ENCODE measurements at places on chromosomes 7 and 10.
A peak's percentile ranks its signal among the peaks of the same experiment; 100 is the strongest.

GRCh38 chr10:114526126-114526503, 121.8 kb upstream of the AFAP1L2 start:
- DNase-seq: peak; percentile 52

DNA sequence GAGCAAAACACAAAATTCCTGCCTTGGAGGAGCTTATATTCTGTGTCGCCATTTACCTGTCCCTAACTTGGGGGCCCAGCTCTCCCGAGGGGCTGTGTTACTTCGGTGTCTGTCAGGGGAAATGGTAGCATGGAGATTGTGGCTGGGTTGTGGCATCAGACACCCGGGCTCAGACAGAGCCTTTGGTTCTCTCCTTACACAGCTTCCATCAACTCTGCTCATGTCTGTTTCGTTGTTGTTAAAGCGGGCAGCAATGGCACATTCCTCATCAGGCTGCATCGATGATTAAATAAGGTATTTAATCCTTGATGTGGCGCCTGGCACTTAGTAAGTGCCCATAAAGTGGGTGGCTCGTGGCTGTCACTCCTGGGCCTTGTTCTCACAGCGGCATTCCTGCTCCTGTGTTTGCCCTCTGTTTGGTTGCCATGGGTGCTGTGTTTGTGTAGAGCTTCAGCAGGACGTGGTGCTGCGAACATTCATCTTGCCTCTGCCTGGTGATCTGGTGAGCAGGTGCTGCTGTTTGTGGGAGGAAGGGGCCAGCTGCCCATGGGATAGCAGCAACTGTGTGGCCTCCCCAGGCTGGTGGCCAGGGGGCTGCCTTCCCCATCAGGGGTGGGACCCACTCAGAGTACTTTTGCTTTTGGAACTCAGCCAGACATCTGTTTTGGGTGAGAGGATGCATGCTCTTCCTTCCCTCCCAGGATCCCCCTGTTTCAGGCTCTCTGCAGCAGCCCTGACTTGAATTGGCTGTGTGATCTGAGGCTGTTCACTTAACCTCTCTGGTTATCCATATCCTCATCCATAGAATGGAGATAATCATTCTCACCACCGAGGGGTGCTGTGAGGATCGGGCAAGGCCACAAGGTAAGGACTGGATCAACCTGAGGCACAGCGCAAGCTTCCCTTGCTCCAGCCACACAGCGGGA, 207.2 kb upstream of the SVIL start:
- no peak for DNase-seq

GRCh38 chr7:69696686-69697685, 98.7 kb downstream of the AUTS2 start:
- DNase-seq: no peak

DNA sequence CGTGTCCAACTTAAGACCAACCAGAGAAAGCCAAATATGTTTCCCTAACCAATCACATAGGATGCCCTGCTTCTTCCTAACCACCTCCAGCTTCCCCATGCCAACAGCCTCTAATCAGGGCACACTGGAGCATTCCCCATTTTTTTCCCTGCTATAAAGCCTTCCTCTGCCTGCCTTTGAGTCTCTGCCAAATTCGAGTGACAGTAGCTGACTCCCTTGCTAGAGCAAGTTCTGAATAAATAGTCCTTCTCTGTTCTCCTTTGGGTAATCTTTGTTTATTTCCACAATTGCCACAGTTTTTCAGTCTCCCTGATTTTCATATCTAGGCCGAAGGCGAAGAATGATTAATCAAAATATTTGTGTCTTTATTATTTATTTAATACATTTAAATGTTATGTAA, 96.7 kb downstream of the ANLN start:
- DNase-seq: no peak

DNA sequence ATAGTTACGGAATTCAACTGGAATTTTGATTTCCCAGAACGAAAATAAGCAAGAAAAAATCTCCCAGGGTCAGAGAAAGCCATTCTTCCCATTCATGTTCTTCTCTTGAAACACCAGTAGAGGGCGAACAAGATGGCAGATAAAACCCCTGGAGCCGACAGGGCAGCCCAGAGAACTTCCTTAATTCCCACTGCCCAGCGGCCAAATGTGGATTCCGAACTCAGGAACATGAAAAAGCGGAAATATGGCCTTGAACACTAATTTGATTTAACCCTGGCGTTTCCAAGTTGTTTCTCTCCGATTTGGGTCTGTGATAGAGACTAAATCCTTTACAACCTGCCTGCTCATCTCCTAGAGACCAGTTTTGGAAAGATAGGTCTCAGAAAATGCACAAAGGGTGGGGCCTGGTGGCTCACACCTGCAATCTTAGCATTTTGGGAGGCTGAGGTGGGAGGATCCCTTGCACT, 100.7 kb upstream of the WAC start:
- peak; percentile 26 for DNase-seq

DNA sequence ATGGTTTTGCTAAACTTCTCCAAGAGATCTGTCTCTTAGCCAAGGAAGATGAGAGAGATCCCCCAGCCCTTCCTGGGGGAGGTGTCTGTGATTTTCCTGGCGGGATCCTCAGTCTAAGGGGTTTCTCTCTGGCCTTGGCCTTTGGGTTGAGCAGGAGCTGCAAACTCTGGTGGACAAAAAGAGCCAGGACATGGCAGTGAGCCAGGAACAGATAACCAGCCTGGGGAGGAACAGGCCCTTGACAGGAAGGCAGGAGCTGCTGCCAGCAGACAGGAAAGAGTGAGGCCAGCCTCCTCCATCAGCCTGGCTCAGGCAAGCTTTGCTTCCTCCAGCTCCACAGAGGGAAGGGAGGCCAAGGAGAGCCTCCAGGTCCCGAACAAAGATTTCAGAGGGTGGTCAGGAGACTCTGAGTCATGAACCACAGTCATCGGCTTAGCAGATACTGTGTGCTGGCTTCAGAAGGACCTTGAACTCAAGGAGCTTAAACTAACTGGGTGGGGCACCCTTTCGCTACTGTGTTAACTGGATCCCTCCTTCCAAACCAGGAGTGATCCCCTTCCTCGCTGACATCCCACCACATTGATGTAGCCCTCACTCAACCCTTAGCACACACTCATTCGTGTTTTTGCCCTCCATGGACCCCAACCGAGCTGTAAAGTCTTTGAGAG, 34.7 kb downstream of the DDIT4 start:
- peak; percentile 68 for DNase-seq

GRCh38 chr7:137670222-137671064, 176.3 kb downstream of the DGKI start:
- DNase-seq: peak; percentile 9

- DNase-seq: peak; percentile 91
Measured at GRCh38 chr7:155003376-155004214, 671 bp upstream of the PAXIP1 start.

- DNase-seq: no peak
Measured at GRCh38 chr10:129614341-129614740, 147.3 kb downstream of the MGMT start.

DNA sequence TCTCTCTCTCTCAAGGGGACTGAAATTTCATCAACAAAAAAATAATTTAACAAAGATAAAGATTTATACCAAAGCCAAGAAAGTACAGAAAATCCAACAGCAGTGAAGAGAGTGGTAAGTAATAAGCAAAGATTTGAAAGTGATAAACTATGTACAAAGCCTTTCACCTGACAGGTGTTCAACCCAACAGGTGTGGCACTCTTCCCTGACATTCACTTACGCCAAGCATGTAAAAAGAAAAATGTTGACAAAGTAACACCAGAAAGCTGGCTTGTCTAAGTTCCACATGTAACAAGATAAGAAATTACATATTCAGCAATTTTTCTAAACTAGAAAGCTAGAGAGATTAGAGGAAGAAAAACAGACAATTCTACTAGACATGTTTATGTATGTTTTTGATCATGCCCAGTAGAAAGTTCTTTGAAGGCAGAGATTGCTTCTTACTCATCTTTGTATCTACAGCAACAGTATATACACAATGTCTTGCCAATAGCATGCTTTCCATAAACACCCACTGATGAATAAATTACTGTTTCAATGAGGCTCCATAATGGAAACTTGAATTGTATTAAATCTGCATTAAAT, 468.5 kb downstream of the PARD3 start:
- no peak for DNase-seq

DNA sequence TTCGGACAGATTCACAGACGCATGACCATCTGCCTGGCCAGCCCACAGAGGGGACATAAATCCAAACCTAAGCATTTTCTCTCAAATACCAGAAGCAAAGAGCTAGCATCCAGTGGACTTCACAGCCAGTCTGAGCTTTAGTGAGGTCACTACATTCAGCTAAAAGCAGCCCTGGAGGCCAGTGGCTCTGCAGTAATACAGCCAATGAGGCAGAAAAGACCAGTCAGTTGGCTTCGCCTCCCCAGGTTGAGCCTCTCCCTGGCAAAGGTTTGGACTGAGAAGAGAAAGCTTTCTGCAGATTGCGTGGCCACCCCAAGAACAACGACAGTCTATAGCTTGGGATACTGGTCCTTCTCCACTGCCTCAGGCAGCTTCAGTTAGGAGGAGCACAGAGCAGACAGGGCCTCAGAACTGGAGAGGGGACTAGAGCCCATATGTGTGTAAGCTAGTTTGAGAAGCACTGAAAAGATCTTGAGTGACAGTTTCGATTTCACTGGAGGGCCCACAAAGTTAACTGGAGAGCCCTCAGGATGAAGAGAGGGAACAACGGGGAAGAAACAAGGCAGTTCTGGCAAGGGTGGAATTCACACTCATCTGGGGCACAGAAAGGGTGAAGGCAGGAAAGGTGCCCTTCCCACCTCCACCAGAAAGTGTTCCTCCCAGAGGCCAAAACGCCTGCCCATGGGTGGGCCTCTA, 3.8 kb downstream of the WDR91 start:
- no peak for DNase-seq

- DNase-seq: no peak
Measured at GRCh38 chr7:2274666-2275065, 32.6 kb downstream of the NUDT1 start.

- no peak for DNase-seq
Measured at GRCh38 chr7:85820702-85821443, 634.0 kb upstream of the SEMA3D start.

- no peak for DNase-seq
Measured at GRCh38 chr10:88565072-88565471, 18.0 kb downstream of the RNLS start.

DNA sequence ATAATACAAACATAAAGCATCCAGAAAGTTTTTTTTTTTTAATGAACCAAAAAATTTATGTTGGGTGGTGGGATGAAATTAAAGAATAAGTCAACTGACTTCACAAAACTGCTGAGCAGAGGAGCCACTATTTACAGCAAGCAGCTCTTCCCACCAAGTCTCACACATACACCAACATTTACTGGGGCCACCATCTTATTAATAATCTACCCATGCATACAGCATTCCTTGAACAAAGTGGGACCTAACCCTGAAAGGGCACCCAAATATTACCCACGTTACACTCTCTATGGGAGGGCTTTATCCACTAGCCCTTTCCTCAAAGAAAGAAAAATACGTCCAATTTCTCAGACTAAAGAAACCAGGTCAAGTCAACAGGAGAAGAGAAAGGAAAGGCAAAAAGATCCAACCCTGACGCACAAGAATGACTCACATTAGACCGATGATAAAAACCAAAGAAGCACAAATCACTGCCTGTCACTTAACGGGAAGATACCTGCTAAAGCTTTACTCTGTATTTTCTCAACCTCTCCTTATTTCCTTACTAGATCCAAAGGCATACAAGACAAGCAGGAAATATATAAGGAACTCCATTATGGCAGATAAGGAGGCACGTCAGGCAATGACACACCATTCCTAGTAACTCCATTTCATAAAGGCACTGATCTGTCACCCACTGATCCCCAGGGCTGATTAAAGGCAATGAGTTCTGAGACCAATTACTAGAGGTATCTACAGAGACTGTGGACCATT, 141.8 kb upstream of the ASAH2 start:
- DNase-seq: no peak

- no peak for DNase-seq
Measured at GRCh38 chr10:11439523-11440053, 171.9 kb downstream of the USP6NL start.

GRCh38 chr7:108235451-108236061, 105.4 kb upstream of the LAMB4 start:
- no peak for DNase-seq

GRCh38 chr10:72132854-72133253, 44.5 kb upstream of the SPOCK2 start:
- DNase-seq: no peak

Measured in activated CD4-positive, alpha-beta T cell treated with anti-CD3 and anti-CD28 coated beads for 36 hours (primary cell).